ENCODE measurements at places on chromosomes 3 and 15.

- no peak for DNase-seq
These were observed 131.5 kb downstream of the SLC9A9 start for GRCh38 chr3:143716731-143717130.

DNA sequence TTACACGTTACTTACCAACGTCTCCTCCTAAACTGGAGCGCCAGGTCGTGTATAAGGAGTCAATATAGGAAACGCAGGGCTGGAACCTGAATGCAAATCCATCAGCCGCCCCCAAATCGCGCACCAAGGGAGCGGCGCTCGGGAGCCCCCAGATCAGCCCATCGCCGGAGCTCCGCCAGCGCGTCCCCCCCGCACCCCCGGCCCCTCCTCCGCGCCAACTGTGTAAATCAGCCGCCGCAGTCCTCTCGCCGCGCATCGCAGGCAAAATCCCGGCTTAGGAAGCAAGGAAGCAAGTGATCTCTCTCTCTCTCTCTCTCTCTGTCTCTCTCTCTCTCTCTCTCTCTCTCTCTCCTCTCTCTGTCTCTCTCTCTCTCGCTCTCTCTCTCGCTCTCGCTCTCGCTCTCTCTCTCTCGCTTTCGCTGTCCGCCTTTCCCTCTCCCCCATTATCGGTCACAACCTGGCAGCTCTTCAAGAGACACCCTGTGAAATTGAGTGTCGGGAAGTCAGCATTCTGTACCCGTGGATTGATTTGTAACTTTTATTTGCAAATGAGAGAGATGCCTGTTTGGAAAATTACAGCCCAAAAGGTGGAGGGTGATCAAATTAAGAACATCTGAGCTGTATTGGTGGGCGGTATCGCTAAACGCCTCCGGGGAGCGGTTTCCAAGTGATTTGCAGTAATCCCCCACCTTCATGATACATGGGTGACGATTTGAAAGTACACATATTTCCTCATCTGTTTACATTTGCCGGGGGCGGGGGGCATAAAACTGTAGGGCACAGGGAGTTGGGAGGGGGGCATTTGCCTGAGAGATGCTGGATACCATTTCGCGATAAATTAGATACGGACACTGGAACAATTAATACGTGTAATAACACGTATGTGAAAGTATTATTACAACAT lies 645 bp upstream of the SLITRK3 start:
- no peak for DNase-seq

- DNase-seq = no peak
These were observed 107.6 kb downstream of the PIK3CB start for GRCh38 chr3:138726946-138727730.

DNA sequence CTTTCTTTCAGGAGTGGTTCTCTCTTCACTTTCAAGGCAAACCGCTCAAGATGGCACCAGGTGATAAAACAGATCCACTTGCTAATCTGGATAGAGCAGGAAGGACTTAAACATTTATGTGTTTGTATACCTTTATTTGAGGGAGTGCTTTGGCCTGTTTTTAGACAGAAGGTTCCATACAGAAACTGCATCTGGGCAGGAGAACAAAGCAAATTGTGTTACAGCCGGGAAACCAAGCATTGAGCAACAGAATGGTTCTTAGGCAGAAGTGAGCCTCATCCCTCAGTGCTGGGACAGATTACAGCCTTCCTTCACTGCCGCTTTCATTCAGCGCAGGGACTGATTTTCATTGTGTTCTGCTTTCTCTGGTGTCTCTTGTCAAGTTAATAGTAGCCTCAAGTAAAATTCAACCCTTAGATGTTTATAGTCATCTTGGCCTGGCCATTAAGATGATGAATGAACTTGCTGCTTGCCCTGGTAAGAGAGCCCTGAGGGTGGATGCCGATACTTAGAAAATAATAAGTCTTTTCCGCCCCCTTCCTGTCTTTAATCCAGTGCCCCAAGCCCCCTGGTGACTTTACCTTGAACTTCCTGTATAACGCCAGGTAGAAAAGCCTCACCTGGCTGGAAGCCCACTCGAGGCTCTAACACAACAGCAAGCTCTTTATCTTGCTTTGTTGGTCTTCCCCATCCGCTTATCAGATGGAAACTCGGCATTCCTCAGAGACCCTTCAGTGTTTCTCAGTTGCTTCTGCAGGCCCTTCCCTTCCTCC lies 168.0 kb upstream of the CTDSPL start:
- DNase-seq = no peak

GRCh38 chr15:58549013-58549784 lies 117.4 kb downstream of the LIPC start:
- DNase-seq = no peak

DNA sequence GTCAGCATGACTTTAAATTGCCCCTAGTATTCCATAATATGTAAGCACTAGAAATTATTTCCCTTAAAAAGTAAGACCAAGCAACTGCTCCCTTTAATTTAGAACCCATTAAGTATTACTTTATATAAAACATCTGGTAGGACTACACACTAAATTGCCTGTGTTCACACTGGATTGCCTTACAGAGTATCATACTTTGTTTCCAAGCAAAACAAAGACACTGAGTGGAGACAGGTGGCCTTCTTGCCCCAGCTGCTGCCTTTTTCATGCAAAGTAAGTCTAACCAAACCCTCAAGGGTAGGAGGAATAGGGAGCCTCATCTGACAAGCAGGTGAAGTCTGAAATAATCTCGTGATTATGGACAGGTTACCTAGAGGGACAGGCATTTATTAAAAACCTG lies 87.3 kb downstream of the PEX5L start:
- DNase-seq = no peak

GRCh38 chr3:52865994-52866393 lies 31.2 kb upstream of the MUSTN1 start:
- DNase-seq = no peak

- DNase-seq = no peak
These were observed 71.9 kb downstream of the MRPL46 start for GRCh38 chr15:88395241-88395640.

DNA sequence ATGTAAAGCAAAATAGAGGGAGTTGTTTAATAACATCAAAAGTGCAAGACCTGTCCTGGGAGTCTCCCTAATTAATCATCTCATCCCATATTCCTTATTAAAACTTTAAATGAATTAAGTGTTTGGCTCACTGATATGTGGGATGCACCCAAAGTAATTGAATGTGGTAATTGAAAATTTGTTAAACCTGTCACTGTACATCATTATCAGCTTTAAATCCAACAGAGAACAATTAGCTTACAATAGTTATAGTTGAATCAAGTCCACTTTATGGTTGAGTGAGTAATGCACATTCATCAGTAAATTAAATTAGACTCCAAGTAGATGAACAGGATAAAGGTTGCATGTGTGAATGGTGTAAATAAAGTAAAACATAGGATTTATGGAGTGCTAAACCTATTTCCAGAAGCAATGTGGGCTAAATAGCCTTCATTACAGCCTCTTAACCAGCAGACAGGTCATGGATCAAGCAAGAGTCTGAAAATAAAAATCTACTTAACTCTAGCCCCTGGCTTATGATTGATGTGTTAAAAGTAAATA lies 608.2 kb upstream of the CCDC54 start:
- DNase-seq = no peak

DNA sequence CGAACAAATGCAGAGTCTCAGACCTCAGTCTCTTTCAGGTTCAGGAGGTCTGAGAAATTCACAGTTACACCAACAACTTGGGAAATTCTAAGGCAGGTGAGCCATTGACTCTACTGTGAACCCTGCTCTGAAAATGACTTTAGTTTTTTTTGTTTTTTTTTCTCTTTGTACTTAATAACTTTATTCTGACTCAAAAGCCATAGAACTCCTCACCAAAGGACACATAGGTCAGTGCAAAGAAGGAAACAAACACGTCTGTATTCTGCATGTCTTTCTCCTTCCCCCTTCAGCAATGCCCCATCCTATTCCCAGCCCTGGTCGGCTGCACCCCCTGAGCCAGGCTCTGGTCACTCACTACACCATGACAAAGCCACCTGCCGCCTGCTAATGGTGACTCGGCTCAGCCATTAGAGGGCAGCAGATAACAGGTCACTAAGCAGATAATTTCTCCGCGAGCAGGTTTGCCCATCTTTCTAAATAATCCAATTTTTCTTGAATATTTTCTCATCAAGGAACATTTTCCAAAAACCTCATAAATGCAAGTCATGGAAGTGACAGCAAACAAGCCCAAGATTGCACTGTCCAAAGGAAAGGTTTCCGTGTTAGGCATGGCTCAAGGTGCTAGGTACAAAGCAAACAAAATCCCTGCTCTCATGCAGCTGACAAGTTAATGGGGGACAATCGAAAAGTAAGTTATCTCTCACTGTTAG lies 37.7 kb downstream of the TM4SF4 start:
- no peak for DNase-seq

DNA sequence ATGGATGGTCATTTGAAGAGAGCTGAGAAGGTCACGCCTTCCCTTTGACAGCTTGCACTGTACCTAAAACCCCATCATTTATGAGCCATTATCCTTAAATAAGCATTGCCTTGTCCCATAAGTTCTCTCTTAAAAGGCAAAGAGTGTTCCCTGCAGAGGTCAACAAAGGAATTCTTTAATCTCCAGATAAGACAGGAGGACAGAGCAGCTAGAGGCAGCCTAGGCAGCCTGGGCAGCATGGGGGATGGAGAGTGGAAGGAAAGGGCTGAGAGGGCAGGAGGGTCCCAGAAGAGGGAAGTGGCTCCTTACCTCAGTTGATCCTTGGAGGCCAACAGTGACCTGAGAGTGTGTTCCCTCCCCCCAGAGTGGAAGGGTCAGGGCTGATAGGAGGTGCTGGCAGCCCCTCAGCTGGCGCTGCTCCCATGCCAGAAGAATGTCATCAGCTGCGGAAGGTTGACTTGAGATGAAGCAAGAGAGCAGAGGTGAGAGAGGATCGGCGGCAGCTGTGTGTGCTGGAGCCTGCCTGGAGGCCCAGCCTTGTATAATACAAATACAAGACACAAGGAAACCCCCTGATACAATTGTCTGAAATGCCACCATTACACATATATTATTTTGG lies 12.8 kb downstream of the KBTBD13 start:
- no peak for DNase-seq

GRCh38 chr3:132394320-132394719 lies 23.0 kb upstream of the DNAJC13 start:
- no peak for DNase-seq

DNA sequence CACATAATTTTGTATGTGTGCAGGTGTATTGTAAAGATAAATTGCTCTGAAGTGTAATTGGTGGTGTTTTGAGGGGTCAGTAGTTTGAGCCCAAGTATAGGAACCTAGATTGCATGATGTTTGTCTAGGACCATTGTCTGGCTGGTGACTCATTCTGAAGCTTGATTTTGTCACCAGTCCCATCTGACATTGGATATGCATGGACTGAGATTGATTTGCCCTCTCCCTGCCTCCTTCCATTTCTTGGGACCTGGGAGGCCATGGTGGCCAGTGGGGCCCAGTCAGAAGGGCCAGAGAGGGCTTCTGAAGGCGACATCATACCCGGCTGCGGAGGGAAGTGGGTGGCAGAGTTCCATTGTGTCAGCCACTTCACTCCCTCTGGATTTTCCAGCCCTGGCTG lies 62.3 kb downstream of the PDIA5 start:
- no peak for DNase-seq
